ENCODE measurements at places on chromosomes 7 and 10.

DNA sequence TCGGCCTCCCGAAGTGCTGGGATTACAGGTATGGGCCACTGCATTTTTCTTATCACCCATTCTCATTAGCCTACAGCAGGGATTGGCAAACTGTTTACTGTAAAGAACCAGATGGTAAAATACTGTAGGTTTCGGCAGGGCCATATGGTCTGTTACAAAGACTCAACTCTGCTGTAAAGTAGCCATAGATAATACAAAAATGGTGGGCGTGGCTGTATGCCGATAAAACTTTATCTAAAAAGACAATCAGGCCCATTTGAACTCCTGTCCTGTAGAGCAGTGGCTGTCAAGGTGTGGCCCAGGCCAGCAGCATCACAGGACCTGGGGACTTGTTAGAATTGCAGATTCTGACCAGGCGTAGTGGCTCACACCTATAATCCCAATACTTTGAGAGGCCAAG, 134.3 kb downstream of the CUX1 start:
- no peak for DNase-seq

DNA sequence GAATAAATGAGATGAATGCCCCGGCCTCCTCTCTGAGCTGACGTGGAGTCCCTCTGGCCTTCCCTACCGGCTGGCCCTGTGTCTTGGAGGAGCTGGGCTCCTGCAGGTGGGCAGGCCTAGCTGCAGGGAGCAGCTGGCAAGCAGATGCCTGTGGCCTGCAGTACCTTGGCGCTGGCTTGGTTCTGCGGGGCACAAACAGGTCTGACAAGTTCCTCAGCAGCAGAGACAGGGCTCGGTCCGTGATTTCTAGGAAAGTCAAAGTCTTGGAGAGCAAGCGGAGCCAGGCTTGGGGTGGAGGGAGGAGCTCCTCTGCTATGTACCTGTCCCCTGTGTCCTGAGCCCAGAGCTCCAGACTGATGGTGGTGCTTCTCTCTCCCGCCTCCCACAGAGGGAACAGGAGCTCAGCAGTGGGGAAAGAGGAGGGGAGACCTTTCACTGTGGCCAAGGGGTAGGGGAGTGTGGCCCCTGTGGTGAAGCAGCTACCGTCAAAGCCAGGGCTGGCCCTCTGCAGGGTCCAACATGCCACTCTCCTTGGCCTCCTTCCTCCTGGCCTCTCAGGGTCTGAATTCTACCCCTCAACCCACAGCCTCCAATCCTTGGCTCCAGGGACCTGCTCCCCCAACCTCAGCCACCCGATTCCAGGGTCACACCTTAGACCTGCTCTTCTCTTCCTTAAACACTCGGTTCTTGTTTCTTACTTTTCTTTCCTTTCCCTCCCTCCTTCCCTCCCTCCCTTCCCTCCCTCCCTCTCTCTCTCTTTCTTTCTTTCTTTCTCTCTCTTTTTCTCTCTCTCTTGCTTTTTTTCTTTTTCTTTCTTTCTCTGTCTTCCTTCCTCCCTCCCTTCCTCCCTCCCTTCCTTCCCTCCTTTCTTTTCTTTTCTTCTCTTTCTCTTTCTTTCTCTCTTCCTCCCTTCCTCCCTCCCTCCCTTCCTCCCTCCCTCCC, 20.1 kb downstream of the MYL10 start:
- no peak for DNase-seq

DNA sequence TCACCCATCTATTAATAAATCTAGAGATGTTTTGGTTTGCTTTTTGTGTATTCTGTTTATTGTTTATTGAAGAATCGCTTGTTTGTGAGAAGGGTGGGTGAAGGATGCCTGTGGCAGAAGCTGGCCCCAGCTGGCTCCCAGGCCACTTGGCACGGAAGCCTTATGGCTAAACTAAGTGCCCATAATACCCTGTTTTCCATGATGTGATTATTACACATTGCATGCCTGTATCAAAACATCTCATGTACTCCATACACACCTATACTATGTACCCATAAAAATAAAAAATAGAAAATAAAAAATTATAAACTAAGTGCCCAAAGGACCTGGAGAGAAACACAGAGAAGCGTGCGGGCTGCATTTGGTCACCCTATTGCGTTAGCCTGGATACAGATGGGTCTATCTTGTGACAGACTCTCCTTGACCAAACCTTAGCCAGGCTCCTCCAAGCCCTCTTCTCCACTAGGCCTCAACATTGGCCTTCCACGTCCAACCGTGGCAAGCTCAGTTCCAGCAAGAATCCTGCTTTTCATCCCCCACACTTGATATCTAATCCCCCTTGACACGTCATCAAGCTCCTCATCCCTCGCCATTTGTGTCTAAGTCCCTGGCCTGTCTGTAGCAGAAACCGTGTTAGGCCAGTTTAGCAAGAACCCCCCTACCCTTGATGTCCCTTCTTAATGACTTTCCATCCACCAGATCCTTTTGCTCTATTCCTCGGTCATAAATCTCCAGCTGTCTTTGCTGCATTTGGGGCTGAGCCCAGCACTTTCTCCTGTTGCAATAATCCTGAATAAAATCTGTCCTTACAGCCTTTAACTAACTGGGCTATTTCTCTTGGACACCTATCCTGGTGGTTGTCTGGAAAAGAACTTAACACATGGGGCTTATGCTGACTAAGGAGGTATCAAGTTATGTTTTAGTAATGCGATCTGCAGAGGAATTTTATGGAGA, 245.2 kb downstream of the TNS3 start:
- no peak for DNase-seq

GRCh38 chr10:102819054-102819453, 18.2 kb downstream of the CYP17A1 start:
- DNase-seq: no peak

DNA sequence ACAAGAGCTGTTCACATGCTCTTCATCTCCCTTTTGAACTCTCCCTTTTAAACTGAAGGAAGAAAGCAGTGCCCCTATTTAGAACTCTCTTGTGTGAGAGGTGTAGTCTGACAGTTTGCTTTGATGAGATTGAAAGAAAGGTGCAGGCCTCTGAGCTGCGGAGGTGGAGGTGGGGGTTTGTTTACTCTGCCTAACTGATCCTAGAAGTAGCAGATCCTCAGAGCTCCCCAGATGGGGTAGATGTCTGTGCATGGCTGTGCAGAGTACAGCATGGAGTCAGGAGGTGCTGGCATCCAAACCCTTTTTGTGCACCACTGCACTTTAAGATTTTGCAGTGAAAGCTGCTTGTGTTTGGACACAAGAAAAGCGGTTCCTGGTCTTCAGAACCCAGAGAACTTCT, 58.3 kb downstream of the MINDY4 start:
- no peak for DNase-seq

- DNase-seq: no peak
Measured at GRCh38 chr7:5218564-5219360, 28.7 kb downstream of the WIPI2 start.

- no peak for DNase-seq
Measured at GRCh38 chr7:47393406-47393805, 188.5 kb downstream of the TNS3 start.

DNA sequence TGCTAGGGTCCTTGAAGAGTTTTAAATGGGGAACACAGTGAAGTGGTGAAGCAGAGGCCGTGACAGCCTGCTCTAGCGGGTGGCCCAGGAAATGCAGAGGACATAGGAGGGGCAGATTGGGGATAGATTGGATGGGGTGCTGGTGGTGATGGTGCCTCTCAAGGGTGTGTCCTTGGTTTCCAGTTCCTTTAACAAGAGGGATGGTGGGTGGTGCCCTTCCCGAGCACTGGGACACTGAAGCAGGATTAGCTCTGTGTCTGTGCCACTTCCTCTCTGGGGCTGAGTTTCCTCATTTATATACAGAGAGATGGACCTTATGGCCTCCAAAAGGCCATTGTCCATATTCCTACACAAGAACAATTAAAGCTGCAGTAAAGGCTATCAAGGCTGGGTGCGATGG, 285.5 kb downstream of the TCF7L2 start:
- no peak for DNase-seq

DNA sequence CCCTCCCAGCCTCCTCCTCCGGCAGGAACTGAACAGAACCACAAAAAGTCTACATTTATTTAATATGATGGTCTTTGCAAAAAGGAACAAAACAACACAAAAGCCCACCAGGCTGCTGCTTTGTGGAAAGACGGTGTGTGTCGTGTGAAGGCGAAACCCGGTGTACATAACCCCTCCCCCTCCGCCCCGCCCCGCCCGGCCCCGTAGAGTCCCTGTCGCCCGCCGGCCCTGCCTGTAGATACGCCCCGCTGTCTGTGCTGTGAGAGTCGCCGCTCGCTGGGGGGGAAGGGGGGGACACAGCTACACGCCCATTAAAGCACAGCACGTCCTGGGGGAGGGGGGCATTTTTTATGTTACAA, 83.3 kb downstream of the PAX2 start:
- DNase-seq: no peak

GRCh38 chr7:74141705-74142104, 32.5 kb upstream of the EIF4H start:
- DNase-seq: no peak

DNA sequence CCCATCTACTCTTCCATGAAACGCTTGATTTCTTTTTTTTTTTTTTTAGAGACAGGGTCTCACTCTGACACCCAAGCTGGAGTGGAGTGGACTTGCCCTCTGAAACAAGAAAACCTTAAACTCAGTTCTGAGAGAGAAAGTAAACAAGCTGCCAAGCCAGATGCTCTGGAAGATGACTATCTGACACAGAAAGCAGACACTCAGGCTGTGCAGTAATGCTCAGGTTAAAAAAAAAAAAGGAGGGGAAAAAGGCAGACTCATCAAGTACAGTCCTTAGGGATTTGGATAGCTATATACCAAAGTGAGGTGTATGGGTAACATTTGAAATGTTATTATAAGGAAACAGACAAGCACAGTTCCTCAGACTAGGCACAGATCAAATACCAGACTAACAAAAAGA, 80.5 kb downstream of the IDE start:
- no peak for DNase-seq

GRCh38 chr7:142440906-142441411, 183.1 kb upstream of the PRSS58 start:
- no peak for DNase-seq

GRCh38 chr7:122719010-122719578, 16.4 kb upstream of the RNF148 start:
- no peak for DNase-seq

DNA sequence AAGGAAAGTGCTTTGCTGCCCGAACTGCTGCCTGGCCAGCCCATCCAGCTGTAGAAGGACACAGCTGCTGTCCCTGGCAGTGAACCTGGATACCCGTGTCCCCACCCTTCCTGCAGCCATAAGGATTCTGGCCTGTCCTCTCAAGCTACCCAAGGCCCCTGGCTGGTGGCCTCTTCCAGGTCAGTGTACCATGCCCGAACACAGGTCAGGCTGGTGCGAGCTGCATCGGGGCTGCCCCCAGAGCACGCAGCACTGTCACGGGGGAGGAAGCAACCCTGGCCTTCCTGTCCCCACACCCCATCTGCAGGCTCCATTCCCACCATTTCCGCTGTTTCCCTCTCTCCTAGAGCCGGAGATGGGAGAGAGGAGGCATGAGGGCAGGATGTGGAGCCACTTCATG, 30.5 kb upstream of the PWWP2B start:
- no peak for DNase-seq

DNA sequence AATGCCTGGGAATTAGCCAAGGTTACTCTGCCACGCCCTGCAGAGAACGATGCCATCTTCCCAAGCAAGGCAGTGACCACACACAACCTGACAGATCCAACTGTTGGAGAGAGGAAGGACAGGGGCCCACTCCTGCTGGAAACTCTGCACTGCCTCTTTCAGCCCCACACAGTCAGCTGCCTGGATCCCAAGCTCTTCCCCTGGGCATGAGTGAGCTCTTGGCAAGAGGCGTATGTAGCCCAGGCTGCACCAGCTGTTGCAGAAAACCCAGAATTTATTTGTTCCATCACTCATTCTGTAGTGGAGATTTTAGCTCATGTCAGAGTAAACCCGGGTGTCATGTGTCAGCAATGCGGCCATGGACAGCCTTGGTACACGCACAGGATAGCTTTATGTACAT, 135.1 kb upstream of the TRIM24 start:
- DNase-seq: no peak

DNA sequence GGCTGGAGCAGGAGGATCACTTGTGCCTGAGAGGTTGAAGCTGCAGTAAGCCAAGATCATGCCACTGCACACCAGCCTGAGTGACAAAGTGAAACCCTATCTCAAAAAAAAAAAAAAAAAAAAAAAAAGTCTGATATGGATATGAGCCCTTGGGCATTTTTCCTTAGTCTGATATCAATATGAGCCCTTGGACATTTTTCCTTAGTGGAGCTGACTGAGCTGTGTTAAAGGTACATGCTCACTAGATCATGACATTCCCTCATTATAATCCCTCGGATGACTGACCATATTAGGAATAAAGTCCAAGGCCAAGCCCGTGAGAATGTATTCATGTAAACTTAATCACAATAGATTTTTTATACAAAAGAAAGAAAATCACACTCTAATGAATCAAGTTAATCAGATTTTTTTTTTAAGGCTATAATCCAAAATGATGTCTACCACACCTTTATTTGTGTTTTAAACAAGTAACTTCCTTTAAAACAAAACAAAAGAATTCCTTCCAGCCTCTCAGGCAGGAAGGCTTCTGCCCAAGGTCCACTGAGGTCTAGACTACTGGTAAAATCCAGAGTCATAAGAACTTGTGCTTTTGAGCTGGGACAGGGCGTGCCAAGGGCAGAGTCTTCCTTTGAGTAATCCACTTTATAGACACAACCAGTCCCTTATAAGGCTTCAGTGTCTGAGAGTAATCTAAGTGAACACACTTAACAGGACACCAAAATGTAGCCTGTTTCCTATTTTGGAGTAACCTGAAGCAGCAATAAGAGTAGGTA, 5.5 kb downstream of the PPA1 start:
- no peak for DNase-seq

- DNase-seq: no peak
Measured at GRCh38 chr10:88620441-88620840, 33.9 kb downstream of the LIPJ start.

DNA sequence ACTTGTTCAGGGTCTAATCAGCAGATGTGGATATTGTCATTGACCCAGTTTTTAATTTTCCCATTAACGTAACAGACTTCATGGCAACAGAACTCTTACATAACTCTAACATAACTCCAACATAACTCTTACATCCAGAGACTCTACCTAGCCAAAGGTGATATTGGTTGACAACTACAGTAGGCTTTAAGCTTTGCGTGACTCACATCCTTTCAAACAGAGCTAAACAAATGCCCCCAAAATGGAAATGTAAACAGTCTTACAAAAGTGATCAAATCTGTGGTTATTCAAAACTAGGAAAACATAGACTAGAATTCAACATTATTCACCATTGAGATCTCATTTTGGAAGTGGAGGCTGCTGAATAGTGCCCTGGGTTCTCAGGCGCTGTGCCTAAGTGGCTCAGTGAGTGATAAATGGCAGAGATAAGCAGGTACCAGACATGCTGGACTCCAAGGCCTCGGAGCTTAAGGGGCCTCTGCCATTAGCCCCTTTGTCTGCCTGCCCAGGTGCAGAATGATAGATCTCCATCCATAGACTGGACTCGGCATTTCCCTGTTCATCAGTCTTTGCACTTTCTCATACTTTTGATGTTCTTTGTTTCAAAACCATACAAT, 34.3 kb upstream of the BTBD16 start:
- no peak for DNase-seq

DNA sequence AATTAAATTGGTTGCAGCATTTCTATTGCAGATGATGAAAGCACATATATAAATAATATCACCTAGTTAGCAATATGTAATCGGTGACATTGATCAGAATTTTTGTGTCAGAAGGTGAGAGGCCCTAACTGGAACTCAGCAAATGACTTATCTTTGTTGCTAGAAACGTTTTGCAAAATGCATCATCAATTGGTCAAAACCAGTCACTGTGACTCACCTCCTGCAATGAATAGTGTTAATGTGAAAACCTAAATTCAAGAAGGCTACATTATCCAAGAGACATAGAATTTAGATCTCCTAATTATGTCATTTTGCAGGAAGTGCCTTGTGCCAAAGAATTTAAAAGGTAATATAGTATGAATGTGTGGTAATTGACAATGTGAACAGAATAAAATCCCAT, 9.8 kb upstream of the PNLIPRP3 start:
- no peak for DNase-seq

All from NCI-H1092 (cell line).